ENCODE measurements at places on chromosomes 3 and 15.

DNA sequence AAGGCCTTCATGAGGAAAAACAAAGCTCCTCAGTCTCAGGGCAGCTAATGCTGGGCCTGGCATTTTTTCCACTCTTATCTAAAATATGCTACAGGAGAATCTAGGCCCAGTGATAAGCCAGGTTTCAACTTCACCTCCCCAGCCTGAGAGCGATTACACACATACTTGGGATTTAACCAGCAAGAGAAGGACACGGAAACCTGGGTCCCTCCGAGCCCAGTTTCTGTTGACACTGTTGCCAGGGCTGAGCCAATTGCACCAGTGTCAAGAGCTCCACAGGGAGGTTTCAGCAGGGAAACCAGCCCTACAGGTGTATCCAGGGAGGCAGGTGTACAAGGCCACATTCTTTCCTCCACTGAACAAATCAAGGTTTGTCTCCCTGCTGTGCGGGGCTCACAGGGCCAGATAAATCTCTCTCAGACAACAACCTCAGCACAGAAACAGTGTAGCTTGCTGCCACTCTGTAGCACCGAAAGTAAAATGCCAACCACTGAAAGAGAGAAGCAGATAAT, 85.4 kb downstream of the MAGI1 start:
- DNase-seq: no peak

DNA sequence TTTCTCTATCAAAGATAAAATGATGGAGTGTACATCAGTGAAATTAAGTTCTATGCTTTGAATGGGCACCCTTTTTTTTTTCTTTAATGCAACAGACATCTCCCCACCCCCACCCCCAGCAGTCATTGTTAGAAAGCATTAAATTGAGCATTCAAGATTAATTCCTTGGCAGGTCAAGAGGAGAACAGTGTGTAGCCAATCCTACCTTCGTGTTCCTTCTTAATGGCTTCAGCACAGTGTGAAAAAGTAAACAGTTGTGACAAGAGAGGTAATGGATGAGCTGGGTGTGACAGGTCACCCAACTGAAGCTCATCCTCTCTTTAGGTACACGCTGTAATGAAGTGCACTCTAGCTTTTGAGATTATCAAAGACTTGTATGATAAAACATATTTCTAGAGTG, 198.5 kb upstream of the RARB start:
- DNase-seq: no peak

- no peak for DNase-seq
Observed at GRCh38 chr3:89405593-89405992, 298.2 kb downstream of the EPHA3 start.

DNA sequence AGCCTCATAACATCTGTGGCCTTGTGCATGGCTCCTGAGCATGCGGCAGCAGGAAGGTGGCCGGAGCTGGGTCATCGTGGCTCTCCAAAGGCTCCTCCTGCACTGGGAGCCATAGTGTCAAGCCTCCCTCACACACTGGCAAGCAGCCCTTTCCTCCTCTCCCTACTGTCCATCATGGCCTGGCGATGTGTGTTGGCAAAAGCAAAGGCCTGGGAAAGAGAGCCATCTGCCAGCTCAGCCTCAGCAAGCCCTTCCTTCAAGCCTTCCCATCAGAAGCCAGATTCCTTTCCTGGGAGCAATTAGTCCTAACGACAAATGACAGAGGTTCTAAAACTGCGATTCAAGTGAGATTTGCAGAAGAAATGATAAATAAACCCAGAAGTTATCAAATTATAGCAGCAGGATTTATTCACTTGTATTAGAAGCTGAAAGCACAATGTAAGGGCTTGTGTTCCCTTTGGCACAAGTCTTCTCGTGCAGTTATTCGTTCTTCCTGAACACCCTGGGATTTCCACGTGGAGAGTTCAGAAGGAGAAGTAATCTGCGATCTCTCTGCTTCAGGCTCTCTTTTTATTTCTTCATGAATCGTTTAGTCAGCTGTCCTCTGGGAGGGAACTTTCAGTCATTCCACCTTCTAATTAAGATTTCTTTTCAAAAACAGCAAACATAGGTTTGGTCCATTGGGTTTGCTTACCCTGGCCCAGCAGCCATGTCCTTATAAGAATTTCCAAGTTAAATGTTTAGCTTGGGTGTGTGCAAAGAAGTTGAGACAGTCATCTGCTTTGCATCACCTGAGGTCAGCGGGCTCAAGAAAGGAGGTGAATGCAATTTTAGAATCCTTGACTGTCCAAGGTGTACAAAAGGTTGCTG, 110.3 kb upstream of the TMC3 start:
- no peak for DNase-seq

DNA sequence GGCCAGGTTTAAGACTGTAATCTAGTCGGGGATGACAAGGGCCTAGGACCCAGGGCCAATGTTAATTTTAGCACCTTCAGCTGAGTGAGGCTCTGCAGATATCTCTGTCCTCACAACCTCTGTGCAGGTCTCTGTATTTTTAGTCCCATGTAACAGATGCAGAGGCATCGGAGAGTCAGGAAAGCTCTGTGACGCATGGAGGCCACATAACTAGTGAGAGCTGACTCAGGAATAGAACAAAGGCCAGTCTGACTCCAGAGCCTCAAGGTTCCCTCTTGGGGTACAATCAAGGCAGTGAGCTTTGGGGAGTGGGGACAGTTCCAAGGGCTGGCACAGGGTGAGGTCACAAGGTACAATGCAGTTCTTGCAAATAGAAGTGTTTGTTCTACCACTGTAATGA, 31.0 kb downstream of the FSTL1 start:
- no peak for DNase-seq

GRCh38 chr3:195876297-195877064, 31.9 kb downstream of the TNK2 start:
- DNase-seq: no peak

- no peak for DNase-seq
Observed at GRCh38 chr3:45870099-45870498, 16.2 kb upstream of the CCR9 start.

All from neuronal stem cell (in vitro differentiated cells).